Small intestine (tissue), 16 donors: ENCODE measurements at places on chromosomes 5 and 9.

- no peaks in the 10 kb centered on the region for H3K36me3 ChIP-seq
- H3K27me3 ChIP-seq = no peaks in the 10 kb centered on the region
- H3K4me3 ChIP-seq = no peak overlapping the region
- no peaks in the 10 kb centered on the region for H3K4me1 ChIP-seq
- peak overlapping the region; percentile 53 for H3K27ac ChIP-seq
Observed at GRCh38 chr9:4277531-4277991, 22.3 kb downstream of the GLIS3 start.

DNA sequence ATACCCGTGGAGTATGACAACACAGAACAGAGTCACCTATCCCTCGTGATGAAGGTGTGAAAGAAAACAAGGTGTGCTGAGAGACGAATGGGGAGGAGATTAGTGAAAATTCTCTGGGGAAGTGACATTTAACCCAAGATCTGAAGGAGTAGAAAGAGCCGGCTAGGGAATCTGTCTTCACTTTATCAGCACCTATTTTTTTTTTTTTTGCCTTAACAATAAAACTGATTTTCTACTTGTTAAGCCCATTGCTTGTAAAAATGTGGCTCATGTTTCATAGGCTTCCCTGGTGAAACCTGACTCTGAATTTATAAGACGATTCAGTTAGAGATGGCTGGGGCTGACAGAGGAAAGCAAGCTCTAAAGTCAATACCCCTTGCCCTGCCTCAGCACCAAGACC, 322.6 kb upstream of the MSX2 start:
- H3K27ac ChIP-seq = no peak overlapping the region
- no peaks in the 10 kb centered on the region for H3K4me1 ChIP-seq
- no peak overlapping the region for H3K4me3 ChIP-seq

GRCh38 chr5:83145882-83146331, 68.6 kb downstream of the XRCC4 start:
- DNase-seq = no peak
- H3K27me3 ChIP-seq = no peaks in the 10 kb centered on the region
- H3K27ac ChIP-seq = no peak overlapping the region

GRCh38 chr9:78010445-78010844, 21.2 kb downstream of the GNAQ start:
- no peak overlapping the region for H3K4me3 ChIP-seq
- no peaks in the 10 kb centered on the region for H3K4me1 ChIP-seq
- DNase-seq = no peak
- H3K27me3 ChIP-seq = no peaks in the 10 kb centered on the region
- H3K36me3 ChIP-seq = no peaks in the 10 kb centered on the region
- no peak overlapping the region for H3K27ac ChIP-seq

DNA sequence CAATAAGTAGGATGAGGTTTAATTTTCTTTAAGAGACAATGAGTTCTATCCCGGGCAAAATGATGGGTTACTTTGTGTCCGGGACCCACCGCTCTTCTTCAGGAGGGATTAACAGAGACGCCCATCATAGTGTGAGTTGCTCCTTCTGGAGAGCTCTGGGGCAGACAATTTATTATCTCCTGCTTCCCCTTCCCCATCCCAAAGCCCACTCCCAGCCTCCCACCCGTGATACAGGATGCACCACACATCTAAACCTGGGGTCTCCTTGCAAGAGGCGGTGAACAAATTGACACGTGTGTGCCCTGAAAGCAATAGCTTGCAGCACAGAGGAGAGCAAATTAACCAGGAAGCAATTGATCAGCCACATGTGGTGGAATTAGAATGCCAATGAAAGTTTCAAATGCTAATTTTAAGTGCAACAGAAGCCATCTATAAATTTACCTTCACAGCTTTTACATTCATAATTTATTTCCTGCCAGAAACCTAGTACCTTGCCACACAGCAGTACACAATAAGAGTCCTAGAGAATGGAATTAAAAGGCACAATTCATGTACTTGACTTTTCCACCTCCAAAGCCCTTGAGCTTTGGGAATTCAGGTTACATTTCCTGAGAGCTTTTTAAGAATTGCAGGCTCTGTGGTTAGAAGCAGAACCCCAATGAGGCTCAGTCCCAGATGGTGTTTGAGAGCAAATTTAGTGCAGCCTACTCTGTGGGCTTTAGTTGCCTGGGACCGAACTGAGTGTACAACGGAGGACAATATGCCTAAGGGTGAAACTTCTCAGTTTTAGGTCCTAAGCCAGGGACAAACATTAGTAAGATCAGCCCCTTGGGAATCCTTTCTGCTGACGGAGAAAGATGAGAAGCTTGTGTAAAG, 399.6 kb downstream of the MED10 start:
- no peaks in the 10 kb centered on the region for H3K36me3 ChIP-seq
- H3K27me3 ChIP-seq = no peaks in the 10 kb centered on the region
- no peaks in the 10 kb centered on the region for H3K4me1 ChIP-seq
- H3K4me3 ChIP-seq = no peak overlapping the region

DNA sequence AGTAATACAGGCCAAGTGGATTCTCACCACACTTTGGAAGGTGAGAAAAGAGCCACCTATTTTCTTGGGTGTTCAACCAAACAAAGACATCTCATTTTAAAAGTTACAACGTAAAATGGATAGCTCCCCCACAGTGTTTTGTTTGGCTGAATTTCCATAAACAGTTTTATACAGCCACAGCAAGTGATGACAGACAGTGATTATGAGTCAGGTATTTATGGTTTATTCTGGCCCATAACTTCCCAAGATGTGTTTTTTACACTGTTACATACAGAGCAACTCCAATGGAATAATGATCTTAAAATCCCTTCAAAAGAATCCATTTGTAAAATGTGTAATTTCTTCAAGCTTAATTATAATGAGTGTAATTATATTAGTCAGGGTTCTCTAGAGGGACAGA, 421.3 kb downstream of the TLE1 start:
- no peaks in the 10 kb centered on the region for H3K27me3 ChIP-seq
- no peak overlapping the region for H3K27ac ChIP-seq
- no peak overlapping the region for H3K4me3 ChIP-seq
- H3K36me3 ChIP-seq = no peaks in the 10 kb centered on the region
- H3K4me1 ChIP-seq = no peaks in the 10 kb centered on the region

- H3K36me3 ChIP-seq = no peaks in the 10 kb centered on the region
- H3K27ac ChIP-seq = peak overlapping the region; percentile 7
- no peak for DNase-seq
- H3K27me3 ChIP-seq = no peaks in the 10 kb centered on the region
Observed at GRCh38 chr5:59709346-59709821, 184.1 kb downstream of the PDE4D start.

DNA sequence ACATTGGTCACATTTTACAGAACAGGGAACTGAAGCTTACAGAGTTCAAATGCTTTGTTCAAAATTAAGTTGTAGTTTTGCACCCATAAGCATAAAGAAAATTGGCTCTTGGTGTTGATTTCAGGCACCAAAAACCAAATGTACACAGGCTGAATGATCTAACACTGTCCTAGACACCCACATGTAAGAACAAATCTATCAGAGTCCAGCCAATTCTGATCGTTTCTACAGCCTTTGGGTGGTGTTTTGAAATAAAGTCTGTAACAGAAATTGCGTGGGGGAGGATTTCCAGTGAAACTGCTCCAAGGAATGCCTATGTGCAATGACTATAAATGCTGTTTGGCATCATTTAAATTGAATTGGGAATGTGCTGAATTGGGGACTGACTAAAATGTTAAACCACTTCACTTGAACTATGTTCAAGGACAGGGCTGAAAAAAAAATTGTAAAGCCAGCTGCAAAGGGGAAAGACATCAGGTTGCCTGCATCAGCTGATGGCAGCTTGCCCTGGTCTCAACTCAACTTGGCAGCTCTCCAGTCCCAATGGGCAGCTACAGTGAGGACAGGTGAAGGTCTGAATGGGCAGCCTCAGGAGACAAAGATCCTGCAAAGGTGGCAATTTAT, 92.2 kb upstream of the TRPC7 start:
- no peak for DNase-seq
- no peaks in the 10 kb centered on the region for H3K36me3 ChIP-seq

GRCh38 chr9:96395964-96396363, 12.5 kb upstream of the SLC35D2 start:
- H3K27me3 ChIP-seq = no peaks in the 10 kb centered on the region
- no peak overlapping the region for H3K27ac ChIP-seq
- peaks cover 10% of the 10 kb centered on the region for H3K36me3 ChIP-seq
- no peak overlapping the region for H3K4me3 ChIP-seq
- no peak for DNase-seq

- H3K4me1 ChIP-seq = peaks cover 13% of the 10 kb centered on the region
- H3K4me3 ChIP-seq = no peak overlapping the region
- H3K27me3 ChIP-seq = no peaks in the 10 kb centered on the region
- H3K27ac ChIP-seq = peak overlapping the region; percentile 37
Observed at GRCh38 chr5:134554319-134555222, 29.1 kb downstream of the JADE2 start.

DNA sequence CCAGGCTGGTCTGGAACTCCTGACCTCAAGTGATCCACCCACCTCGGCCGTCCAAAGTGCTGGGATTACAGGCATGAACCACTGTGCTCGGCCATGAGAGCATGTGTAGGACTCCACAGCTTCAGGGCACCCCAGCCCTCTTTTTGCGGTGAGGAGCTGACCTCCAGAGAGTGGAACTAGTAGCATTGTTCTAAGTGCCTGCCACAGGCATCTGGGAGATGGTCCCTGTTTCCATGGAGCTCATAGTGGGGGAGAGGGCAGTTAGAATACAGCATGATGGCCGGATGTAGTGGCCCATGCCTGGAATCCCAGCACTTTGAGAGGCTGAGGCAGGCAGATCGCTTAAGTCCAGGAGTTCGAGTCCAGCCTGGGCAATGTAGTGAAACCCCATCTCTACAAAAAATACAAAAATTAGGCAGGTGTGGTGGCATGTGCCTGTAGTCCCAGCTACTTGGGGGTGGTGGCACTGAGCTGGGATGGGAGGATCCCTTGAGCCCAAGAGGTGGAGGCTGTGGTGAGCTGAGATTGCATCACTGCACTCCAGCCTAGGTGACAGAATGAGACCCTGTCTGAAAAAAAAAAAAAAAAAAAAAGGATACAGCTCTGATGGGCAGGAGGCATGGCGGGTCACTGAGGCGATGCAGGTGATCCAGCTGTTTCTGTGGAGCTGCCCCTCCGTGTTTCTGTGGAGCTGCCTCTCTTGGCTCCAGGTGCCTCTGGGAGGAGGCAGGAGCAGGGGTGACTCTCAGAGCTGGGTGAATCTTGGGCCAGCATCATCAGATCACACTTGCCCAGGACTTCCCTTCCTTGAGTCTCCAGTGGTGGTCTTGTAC, 4.2 kb downstream of the ASS1 start:
- DNase-seq = no peak
- H3K36me3 ChIP-seq = no peaks in the 10 kb centered on the region
- H3K4me1 ChIP-seq = peaks cover 90% of the 10 kb centered on the region
- H3K27ac ChIP-seq = no peak overlapping the region

- H3K4me3 ChIP-seq = no peak overlapping the region
- H3K27ac ChIP-seq = no peak overlapping the region
- peaks cover 22% of the 10 kb centered on the region for H3K4me1 ChIP-seq
- H3K27me3 ChIP-seq = no peaks in the 10 kb centered on the region
- no peak for DNase-seq
- no peaks in the 10 kb centered on the region for H3K36me3 ChIP-seq
Observed at GRCh38 chr5:37715361-37715760, 124.5 kb downstream of the GDNF start.

- no peak for DNase-seq
- no peaks in the 10 kb centered on the region for H3K36me3 ChIP-seq
- no peaks in the 10 kb centered on the region for H3K27me3 ChIP-seq
- H3K4me1 ChIP-seq = no peaks in the 10 kb centered on the region
- no peak overlapping the region for H3K4me3 ChIP-seq
Observed at GRCh38 chr5:27788184-27788583, 749.8 kb upstream of the CDH9 start.

DNA sequence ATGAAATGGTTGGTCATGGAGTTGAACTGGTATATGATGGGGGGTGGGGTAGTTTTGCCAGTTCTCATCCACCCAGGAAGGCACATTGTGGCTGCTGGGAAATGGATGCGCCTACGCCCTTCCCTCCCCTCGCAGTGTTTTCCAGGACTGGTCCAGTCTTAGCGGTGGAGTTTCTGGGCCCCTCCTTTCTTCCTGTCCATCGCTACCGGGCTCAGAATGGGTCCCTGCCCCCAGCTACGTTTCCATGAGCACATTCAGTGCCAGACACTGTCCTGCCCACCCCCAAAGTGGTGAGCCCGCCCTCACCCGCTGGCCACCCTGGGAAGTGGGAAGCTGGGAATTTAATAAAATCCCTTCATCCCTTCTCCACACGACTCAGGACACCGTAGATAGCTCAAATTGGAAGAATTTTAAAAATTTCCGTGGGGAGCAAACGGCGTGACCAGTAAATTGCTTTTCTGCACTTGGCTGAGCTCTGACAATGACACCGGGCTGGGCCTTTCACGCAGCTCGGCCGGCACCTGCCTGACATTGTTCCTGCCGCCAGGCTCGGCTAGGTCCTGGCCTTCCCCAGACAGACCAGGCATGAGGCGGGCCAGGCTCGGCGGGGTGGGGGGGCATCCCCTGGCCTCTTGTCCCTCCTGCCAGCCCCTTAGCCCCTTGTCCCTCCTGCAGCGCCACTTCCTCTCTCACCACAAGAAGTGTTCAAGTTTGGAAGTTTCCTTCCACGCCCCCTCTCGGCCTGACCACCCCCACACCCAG, 3.6 kb downstream of the FGF18 start:
- H3K27me3 ChIP-seq = no peaks in the 10 kb centered on the region
- H3K4me3 ChIP-seq = no peak overlapping the region
- no peak overlapping the region for H3K27ac ChIP-seq
- H3K36me3 ChIP-seq = no peaks in the 10 kb centered on the region

DNA sequence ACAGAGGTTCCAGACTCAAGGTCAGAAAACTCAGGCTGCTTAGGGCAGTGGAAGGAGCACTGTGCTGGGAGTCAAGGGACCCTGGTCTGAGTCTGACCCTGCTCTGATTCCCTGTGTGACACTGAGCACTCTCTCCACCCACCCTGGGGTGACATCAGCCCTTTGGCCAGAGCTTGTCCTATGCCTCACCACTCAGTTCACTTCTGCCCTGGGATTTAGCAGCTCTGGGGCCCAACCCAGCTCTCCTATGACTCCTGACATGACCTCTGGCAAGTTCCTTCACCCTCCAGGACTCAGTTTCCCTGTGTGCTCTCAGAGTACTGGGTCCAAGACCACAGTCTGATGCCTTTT, 63.9 kb downstream of the FAM114A2 start:
- no peak overlapping the region for H3K4me3 ChIP-seq
- H3K4me1 ChIP-seq = no peaks in the 10 kb centered on the region
- no peak overlapping the region for H3K27ac ChIP-seq
- H3K27me3 ChIP-seq = no peaks in the 10 kb centered on the region

GRCh38 chr5:169856571-169856970, 123.7 kb downstream of the INSYN2B start:
- H3K36me3 ChIP-seq = no peaks in the 10 kb centered on the region
- H3K4me3 ChIP-seq = no peak overlapping the region
- H3K27me3 ChIP-seq = no peaks in the 10 kb centered on the region
- no peaks in the 10 kb centered on the region for H3K4me1 ChIP-seq
- no peak overlapping the region for H3K27ac ChIP-seq

- H3K27ac ChIP-seq = no peak overlapping the region
- H3K4me3 ChIP-seq = no peak overlapping the region
- H3K27me3 ChIP-seq = no peaks in the 10 kb centered on the region
- H3K4me1 ChIP-seq = no peaks in the 10 kb centered on the region
- no peak for DNase-seq
Observed at GRCh38 chr9:79735023-79735779, 163.4 kb downstream of the TLE4 start.
